Mesenchymal stem cell (in vitro differentiated cells and primary cell): ENCODE measurements at places on chromosomes 13 and 19.

DNA sequence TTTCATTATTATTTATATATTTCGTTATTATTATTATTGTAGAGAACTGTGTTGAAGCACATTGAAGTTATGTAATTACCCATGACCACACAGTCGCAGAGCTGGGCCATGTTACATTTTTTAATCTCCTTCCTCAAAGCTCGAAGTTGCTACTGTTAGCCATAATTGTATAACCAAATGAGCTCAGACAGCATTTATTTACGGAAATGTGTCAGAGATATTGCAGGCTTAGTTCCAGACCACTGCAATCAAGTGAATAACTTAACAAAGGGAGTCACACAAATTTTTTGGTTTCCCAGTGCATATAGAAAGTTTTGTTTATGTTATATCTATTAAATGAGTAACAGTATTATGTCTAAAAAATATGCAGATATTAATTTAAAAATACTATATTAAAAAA is 147.1 kb upstream of the SLITRK1 start:
- H3K36me3 ChIP-seq, result no peaks in the 10 kb centered on the region
- H3K4me1 ChIP-seq, result no peaks in the 10 kb centered on the region
- DNase-seq, result no peak
- no peak overlapping the region for H3K4me3 ChIP-seq

- peak; percentile 25 for DNase-seq
- no peak overlapping the region for H3K4me3 ChIP-seq
- H3K4me1 ChIP-seq, result no peaks in the 10 kb centered on the region
- H3K36me3 ChIP-seq, result peaks cover 76% of the 10 kb centered on the region
Observed at GRCh38 chr13:49539313-49539712, 43.6 kb downstream of the PHF11 start.

GRCh38 chr19:10946958-10947657 is 13.7 kb upstream of the SMARCA4 start:
- H3K27ac ChIP-seq, result peak overlapping the region; percentile 91
- H3K4me1 ChIP-seq, result peaks cover 9% of the 10 kb centered on the region
- peak; percentile 48 for DNase-seq
- H3K36me3 ChIP-seq, result no peaks in the 10 kb centered on the region

DNA sequence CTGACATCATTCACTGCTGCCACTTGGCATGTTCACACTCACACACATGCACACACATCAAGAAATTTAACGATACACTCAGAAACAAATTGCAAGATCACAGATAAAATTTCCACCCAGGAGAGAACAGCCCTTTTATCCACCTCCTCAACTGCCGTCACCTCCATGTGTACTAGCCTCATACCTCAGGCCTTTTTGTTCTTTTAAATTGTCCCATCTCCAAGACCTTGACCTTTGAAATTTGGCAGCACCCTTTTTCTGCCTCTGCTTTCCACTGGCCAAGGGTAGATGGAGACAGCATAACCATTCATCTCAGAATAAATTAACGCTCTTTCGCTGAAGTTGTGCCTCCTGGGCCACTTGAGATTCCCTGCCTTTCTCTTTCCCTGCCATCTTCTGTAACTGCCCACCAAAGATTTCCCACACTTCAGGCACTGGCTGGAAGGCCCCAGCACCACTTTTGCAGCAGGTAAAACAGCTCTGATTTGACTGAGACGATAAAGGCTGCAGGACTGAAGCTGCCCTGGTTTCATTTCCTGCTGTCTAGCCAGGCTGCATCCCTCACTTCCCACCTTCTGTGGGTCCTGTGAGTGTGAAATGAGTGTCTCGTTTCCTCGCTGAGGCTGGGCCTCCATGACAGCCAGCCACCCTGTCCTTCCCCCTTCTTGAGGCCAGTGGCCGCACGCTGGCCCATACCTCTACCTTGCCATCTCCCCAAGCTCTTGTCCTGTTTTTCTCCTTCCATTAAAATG is 39.3 kb downstream of the MBNL2 start:
- peaks cover 5% of the 10 kb centered on the region for H3K36me3 ChIP-seq
- peaks cover 32% of the 10 kb centered on the region for H3K4me1 ChIP-seq
- H3K4me3 ChIP-seq, result no peak overlapping the region
- H3K27me3 ChIP-seq, result no peaks in the 10 kb centered on the region
- no peak for DNase-seq
- H3K27ac ChIP-seq, result no peak overlapping the region

DNA sequence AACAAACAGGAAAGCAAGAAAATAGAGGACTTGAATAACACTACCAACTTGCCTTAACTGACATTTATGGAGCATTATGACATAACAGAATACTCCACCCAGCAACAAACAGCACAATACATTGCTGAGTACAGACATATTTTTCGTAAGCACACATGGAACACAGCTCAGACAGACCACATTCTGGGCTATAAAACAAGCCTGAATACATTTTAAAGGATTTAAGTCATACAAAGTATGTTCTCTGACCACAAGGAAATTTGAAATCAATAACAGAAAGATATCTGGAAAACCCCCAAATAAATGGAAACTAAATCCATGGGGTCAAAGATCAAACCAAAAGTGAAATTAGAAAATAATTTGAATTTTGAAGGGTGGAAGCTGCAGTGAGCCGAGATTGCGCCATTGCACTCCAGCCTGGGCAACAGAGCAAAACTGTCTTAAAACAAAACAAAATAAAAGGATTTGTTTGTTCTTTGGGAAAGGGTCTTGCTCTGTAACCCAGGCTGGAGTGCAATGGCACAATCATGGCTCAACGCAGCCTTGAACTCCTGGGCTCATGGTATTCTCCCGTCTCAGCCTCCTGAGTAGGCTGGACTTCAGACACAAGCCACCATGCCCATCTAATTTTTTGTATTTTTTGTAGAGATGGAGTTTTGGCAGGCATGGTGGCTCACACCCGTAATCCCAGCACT is 5.6 kb downstream of the ZDHHC20 start:
- no peaks in the 10 kb centered on the region for H3K36me3 ChIP-seq
- H3K4me1 ChIP-seq, result no peaks in the 10 kb centered on the region
- H3K27ac ChIP-seq, result no peak overlapping the region
- DNase-seq, result peak; percentile 20

- no peaks in the 10 kb centered on the region for H3K4me1 ChIP-seq
- no peaks in the 10 kb centered on the region for H3K36me3 ChIP-seq
- DNase-seq, result no peak
- H3K4me3 ChIP-seq, result no peak overlapping the region
- no peaks in the 10 kb centered on the region for H3K27me3 ChIP-seq
Observed at GRCh38 chr13:58397596-58398387, 766.2 kb downstream of the PCDH17 start.

DNA sequence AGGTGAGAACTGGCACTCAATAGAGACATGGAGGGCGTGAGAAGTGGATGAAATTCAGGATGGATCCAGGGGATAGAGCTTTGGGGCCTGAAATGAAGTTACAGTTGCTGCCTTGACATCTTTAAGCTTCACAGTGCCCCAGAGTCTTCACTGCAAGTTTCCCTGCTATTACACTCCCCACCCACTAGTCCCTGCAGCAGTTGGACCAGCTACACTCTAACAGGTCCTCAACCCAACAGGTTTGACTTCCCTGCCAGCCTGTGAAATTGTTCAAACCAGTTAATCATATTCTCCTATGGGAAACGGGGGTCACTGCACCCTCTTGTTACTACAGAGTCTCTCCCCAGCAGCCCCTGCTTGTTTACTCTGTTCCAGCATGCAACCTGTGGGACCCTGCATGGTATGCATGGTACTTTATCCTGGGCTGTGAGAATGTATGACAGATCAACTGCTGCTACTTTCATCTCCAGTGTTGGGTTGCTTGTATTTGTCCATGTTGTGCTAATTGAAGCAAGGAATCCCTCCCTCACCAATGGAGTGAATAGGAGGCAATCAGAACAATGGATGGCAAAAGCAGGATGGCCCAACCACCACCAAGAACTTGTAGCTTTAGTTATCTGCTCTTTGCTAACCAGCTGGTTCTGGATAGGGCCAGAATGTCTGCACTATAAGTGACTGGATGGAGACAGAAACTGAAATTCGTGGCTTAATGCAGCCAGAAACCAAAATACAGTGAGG is 314.2 kb downstream of the OLFM4 start:
- no peaks in the 10 kb centered on the region for H3K36me3 ChIP-seq
- no peak overlapping the region for H3K4me3 ChIP-seq
- no peak overlapping the region for H3K27ac ChIP-seq
- no peak for DNase-seq

DNA sequence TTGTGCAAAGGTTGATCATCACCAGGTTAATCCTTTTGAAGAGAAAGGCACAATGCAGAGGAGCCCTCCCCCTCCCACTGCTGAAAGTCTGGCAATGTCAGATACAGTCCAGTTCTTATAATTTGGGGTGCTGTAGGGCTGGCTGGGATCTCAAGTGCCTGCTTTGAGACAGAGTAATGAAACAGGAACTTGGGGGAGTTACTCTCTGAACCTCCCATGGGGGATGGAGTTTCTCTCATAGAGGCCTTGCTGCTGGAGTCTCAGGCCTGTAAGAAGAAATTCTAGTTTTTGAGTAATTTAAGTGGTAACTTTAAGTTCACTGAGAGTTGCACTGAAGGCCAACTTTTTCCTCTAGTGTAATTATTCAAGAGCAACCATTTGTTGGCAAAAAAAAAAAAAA is 410.5 kb downstream of the KCNRG start:
- H3K36me3 ChIP-seq, result no peaks in the 10 kb centered on the region
- peaks cover 6% of the 10 kb centered on the region for H3K4me1 ChIP-seq
- no peaks in the 10 kb centered on the region for H3K27me3 ChIP-seq
- DNase-seq, result no peak
- no peak overlapping the region for H3K27ac ChIP-seq
- no peak overlapping the region for H3K4me3 ChIP-seq

DNA sequence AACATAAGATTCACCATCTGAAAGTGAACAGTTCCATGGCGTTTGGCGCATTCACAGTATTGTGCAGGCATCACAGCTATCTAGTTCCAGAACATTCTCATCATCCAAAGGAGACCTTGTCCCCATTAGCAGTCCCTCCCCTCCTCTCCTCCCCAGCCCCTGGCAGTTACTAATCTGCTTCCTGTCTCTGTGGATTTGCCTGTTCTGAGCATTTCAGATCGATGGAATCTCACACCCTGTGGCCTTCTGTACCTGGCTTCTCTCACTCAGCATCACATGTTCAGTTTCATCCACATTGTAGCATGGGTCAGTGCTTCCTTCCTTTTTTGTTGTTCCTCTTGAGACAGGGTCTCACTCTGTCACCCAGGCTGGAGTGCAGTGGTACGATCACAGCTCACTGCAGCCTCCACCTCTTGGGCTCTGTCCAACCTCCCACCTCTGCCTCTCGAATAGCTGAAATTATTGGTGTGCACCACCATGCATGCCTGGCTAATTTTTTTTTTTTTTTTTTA is 34.6 kb downstream of the CRTC1 start:
- peaks cover 24% of the 10 kb centered on the region for H3K36me3 ChIP-seq
- H3K27ac ChIP-seq, result no peak overlapping the region
- no peaks in the 10 kb centered on the region for H3K27me3 ChIP-seq
- no peak overlapping the region for H3K4me3 ChIP-seq

GRCh38 chr13:77714119-77714755 is 16.8 kb downstream of the SLAIN1 start:
- no peaks in the 10 kb centered on the region for H3K36me3 ChIP-seq
- no peak overlapping the region for H3K27ac ChIP-seq
- no peaks in the 10 kb centered on the region for H3K4me1 ChIP-seq
- H3K27me3 ChIP-seq, result no peaks in the 10 kb centered on the region
- no peak overlapping the region for H3K4me3 ChIP-seq
- DNase-seq, result no peak

DNA sequence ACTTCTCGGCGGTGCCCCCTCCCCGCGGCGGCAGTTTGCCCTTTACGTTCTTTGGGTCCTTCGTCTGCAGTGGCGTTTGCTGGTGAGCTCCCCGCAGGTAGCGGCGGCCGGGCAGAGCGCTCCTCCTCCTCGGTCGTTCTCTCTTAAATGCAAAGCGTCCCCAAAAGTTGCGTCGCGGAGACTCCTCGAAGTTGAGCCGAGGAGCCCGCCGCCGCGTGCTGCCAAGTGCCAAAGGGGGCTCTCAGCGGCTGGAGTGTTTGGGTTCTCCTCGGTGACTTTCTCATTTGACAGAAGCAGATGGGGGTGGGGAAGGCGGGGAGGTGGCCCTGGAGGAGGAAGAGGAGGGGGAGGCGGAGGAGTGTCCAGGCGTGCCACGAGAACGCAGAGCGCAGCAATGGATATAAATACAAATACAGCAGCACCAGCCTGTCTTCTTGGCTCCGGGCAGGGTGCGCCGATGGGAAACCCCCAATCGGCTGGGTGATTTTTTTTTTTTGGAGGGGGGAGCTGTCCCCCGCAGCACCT is at the start of gene SOX21:
SOX21 (minus strand) TSS at position 259 of the 525 bp plus-strand sequence. CDS start 496 bp downstream, outside the sequence.
- H3K36me3 ChIP-seq, result no peaks in the 10 kb centered on the region
- H3K27ac ChIP-seq, result no peak within 1 kb of the TSS
- peaks cover 37% of the 10 kb centered on the region for H3K4me1 ChIP-seq
- peaks cover 79% of the 10 kb centered on the region for H3K27me3 ChIP-seq

DNA sequence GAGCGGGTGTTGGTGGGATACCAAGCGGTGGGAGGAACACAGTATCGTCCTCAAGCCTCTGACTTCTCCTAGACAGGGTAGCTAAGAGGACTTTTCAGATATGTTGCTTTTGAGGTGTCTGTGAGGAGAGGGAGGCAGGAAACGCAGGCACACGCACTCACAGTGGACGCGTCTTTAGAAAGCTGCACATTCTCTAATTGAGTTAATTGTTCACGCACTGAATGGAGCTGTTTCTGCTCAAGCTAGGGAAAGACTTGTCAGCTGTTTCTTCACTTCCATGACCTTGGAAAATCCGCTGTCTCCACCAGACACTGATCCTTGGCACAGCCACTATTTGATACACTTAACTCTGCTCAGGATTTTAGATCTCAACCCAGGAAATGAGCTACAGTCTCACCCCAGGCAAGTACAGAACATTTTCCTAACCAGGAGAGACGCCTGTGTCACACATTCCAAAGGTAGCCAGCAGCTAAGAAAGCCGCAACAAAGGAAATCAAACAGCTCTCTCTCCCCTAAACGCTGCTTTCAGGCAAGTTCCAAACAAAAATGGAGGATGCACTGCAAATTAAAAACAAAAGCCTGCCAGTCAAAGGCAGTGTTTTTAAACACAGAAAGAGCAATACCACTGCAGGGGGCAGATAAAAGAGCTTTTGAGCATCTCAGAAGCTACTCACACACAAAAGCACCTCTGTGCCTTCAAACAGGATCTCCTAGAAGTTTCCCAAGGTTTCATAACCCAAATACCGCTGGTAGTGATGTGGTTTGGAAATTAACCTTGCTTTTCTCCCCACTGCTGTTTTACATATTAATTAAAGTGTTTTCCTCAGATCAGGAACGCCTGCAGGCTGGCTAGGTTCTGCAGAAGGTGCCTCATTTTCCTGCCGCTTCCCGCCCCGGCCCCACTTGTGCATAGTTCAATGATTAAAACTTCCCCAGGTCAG is 57.3 kb downstream of the IRS2 start:
- no peaks in the 10 kb centered on the region for H3K36me3 ChIP-seq
- no peak for DNase-seq
- H3K27me3 ChIP-seq, result no peaks in the 10 kb centered on the region
- no peaks in the 10 kb centered on the region for H3K4me1 ChIP-seq

GRCh38 chr13:30593001-30593400 is 24.7 kb upstream of the USPL1 start:
- H3K36me3 ChIP-seq, result no peaks in the 10 kb centered on the region
- no peak overlapping the region for H3K27ac ChIP-seq
- no peak for DNase-seq
- no peaks in the 10 kb centered on the region for H3K4me1 ChIP-seq

GRCh38 chr19:1671716-1672037 is 19.3 kb upstream of the TCF3 start:
- peaks cover 17% of the 10 kb centered on the region for H3K4me1 ChIP-seq
- no peak overlapping the region for H3K27ac ChIP-seq
- peaks cover 68% of the 10 kb centered on the region for H3K27me3 ChIP-seq
- no peaks in the 10 kb centered on the region for H3K36me3 ChIP-seq
- H3K4me3 ChIP-seq, result no peak overlapping the region

GRCh38 chr13:45468635-45469034 is 3.9 kb downstream of the COG3 start:
- H3K4me3 ChIP-seq, result no peak overlapping the region
- no peak for DNase-seq
- no peak overlapping the region for H3K27ac ChIP-seq
- peaks cover 11% of the 10 kb centered on the region for H3K4me1 ChIP-seq
- H3K27me3 ChIP-seq, result no peaks in the 10 kb centered on the region
